ENCODE measurements at places on chromosomes 4 and X.

- DNase-seq = no peak
These were observed 78.3 kb downstream of the PARM1 start for GRCh38 chr4:75011131-75011795.

DNA sequence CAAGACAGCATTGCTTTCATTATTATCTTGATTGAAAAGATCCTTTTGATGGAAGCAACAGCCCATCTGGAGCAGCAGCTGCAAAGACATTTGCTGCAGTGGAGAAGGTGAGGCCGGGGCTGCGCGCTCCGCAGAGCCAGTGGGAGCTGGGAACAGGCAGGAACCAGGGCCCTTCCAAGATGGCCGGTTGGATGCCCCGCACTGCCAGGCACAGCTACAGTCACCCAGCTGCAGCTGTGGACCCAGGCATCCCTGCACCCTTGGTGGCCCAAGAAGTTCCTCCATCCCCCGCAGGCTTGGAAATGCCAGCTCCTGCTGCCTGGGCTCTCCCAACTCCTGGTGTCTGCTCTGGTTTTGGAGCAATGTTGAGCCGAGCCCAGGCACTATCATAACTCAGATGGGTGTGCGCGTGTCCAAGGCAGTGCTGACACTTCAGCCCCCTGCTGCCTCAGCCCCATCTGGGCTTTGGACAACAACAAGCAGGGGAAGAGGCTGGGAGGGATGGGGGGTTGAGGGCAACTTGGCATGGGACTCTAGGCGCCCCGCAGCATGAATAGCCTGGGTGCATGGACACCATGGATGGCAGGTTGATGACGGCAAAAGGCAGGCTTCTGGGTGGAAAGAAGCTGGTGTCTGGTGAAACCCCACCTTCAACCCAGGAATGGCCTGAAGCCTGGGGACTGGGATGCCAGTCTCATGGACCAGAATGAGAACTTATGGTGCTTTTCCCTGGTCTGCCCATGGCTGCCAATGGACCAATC lies 371.8 kb downstream of the FSTL5 start:
- no peak for DNase-seq

DNA sequence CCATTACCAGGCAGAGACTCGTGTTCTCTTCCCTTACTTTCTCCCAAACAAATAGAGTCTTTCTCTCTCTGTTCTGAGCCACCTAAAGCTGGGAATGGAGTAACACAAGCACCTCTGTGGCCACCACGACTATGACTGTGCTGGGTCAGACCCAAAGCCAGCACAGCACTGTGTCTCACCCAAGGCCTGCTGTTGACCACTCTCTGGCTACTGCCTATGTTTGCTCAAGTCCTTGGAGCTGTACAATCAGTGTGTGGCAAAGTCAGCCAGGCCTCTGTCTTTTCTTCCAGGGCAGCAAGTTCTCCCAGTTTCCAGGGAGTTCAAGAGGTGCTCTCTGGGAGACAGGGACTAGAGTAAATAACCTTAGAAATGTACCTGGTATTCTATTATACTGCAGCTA lies 239.4 kb downstream of the FAM47A start:
- DNase-seq = no peak

GRCh38 chr4:150253965-150254630 lies 175.9 kb downstream of the DCLK2 start:
- no peak for DNase-seq

DNA sequence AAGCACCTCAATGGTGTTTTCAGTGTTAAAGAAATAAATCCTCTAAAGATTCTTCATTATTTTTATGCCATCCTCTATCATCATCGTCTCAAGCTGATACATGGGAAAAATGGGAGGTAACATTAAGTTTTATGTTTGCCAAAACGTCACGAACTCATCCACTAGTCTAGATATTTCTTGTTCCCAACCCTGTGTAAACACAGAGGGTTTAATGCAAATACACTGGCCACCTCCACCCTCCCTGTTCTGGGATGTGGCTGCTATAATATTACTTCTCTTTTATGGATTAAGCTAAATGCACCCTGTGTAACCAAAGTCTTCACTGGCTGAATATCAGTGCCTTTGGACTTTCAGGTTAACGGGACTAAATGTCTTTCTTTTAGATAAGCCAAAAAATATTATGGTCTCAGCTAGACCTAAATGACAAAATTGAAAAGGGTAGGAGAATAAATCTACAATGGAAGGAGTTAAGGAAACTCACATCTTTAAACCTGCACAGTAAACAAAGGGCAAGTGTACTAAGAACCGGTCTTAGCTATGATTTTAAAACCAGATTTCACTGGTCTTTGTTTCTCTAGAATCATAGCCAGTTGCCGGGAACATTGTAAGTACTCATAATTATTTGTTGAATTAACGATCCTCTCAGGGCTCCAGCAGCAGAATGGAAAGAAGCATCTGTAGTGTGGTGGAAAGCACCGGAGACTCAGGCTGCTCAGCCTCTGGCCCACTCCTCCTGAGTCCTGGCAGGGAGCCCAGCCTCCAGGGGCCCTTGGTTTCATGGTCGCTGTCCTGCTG lies 103.5 kb upstream of the NOCT start:
- no peak for DNase-seq

DNA sequence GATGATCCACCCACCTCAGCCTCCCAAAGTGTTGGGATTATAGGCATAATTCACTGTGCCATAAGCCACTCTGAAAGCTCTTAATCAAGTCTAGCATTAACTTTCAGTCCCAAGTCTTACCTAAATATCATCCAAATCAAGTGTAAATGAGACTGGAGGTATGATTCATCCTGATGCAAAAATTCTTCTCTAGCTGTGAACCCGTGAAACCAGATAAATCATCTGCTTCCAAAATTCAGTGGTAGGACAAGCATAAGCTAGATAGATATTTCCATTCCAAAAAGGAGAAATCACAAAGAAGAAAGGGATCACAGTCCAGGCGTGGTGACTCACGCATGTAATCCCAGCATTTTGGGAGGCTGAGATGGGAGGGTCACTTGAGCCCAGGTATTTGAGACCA lies 8.8 kb upstream of the TBC1D25 start:
- no peak for DNase-seq

- no peak for DNase-seq
These were observed 177.2 kb downstream of the GABRG1 start for GRCh38 chr4:45946699-45947098.

DNA sequence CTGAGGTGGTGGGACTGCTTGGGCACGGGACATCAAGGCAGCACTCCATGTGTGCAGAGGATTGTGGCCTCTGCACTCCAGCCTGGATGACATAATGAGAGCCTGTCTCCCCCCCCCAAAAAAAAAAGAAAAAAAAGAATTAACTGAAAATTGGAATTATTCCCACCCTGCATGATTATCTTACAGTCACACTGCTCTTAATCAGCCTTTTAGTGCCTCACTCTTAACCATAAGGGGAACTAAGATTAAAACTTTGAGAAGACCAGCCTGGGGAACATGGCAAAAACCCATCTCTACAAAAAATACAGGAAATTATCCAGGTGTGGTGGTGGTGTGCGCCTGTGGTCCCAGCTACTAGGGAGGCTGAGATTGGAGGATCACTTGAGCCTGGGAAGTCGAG lies 94.6 kb downstream of the UBE2K start:
- no peak for DNase-seq

DNA sequence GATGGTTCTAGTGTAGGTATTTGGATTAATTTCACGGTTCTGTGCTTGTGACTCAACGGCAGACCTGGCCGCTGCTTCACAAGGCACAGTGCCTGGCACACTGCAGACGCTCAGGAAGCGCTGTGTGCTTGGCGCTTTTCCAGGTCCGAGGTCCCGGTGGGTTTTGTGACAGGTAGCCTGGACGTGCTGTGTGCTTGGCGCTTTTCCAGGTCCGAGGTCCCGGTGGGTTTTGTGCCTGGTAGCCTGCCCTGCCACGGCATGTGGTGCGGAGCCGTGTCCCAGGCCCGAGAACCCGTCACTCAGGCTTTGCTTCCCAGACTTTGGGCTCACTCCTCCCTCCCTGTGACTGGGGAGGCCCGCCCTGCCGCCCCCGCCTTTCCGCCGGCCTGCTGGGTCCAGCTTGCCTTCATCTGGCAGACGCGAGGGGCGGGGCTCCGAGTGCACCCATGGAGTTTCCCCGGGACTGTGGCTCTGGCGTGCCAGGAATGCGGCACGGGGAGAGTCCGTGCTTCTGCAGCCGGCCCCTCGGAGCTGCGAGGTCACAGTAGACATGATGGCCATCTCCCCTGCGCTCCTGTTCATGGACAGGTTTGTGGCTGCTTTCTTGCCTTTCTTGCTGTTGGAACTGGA lies 44.2 kb downstream of the TBC1D14 start:
- no peak for DNase-seq

DNA sequence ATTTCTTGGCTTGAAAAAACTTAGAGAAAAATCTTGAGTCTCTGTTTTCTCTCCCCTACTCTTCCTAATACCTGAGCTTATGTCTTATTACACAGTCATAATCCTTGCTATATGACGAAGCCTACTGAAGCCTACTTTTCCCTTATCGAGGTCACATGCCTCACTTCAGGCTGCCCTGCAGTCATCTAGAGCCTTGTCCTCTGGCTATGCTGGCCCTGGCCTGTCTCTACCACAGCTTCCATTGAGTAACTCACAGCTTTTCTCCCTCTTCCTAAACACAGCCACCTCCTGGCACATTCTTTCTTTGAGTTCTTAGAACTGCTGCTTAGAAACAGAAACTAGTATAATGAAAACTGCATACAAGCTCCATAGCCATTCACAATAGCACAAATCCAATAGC lies 1698.3 kb downstream of the STIM2 start:
- no peak for DNase-seq

- no peak for DNase-seq
These were observed 38.4 kb upstream of the IL9R start for GRCh38 chrX:155959018-155959587.

DNA sequence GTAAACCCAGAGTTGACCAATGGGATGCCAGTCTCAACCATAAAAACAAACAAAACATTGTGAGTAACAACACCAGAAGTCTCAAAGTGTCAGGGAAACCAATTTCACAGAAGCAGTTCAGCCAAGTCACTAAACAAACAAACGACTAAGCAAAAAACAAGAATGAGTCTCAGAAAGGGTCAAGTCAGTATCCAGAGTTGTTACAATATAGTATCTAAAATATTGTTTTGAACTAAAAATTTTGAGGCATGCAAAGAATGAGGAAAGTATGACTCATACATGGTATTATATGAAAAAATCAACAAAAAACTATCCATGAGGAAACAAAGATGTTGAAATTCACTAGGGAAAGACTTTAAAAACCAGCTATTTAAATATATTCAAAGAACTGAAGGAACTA lies 70.6 kb downstream of the AR start:
- no peak for DNase-seq

DNA sequence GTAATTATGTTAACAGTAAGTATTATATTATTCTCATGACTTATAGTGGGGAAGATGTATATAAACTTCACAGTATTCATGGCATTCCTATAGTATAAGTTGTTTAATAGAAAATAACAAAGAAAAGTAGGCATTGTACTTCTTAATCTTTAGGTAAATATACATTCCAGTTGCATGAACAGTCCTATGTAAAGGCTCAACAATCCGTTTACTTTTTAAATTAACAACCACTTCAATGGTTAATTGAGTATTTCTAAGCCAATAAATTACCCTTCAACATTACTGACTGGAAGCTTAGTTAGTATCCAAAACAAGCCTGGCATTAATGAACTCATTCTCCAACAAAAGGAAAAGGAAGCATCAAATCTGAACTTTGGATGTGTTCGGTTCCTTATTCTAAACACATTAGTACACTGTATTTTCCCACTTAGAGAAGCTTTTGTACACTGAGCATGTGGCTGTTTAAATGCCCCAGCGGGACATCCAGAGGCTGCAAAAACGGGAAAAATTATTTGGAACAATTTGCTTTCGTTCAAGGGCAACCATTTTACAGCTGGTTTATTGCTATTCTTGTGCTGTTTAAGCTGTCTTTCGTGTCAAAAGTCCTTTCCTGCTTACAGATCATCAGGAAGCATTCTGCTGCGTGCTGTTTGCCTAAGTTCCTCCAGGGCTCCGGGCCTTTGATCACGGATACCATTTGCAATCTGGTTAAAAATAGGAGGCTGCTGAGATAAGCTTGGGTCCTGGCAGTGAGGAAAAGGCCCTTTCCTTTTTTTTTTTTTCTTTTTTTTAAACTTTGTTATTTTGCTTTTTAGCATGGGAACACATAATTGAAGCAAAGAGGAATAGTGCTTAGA lies 460.3 kb downstream of the SPRY1 start:
- no peak for DNase-seq
